Kidney (tissue), 22 donors: ENCODE measurements at places on chromosomes 1 and 21. TPM values are rescaled to one million over a fixed set of nuclear protein-coding genes. Genes with fewer than 3 reads are reported as not detected.
A peak's percentile ranks its signal among the peaks of the same experiment; 100 is the strongest.

GRCh38 chr1:147579532-147579931 is 38.2 kb downstream of the BCL9 start:
- peak overlapping the region; percentile 13 for H3K4me3 ChIP-seq
- no peaks in the 10 kb centered on the region for H3K27me3 ChIP-seq
- peak; percentile 94 for DNase-seq
- no peaks in the 10 kb centered on the region for H3K36me3 ChIP-seq
- H3K4me1 ChIP-seq = peaks cover 6% of the 10 kb centered on the region

GRCh38 chr1:246091477-246091876 is 415.6 kb downstream of the SMYD3 start:
- H3K4me3 ChIP-seq = no peak overlapping the region
- H3K36me3 ChIP-seq = no peaks in the 10 kb centered on the region
- DNase-seq = no peak
- H3K4me1 ChIP-seq = no peaks in the 10 kb centered on the region
- no peaks in the 10 kb centered on the region for H3K27me3 ChIP-seq

GRCh38 chr1:3553166-3553939 is 58.0 kb downstream of the MEGF6 start:
- no peaks in the 10 kb centered on the region for H3K36me3 ChIP-seq
- DNase-seq = peak; percentile 86
- no peaks in the 10 kb centered on the region for H3K27me3 ChIP-seq
- no peak overlapping the region for H3K4me3 ChIP-seq
- no peak overlapping the region for H3K27ac ChIP-seq

- no peak overlapping the region for H3K27ac ChIP-seq
- no peak overlapping the region for H3K4me3 ChIP-seq
- no peaks in the 10 kb centered on the region for H3K36me3 ChIP-seq
These were observed 141.7 kb downstream of the GALNT2 start for GRCh38 chr1:230208619-230209261.

Gene KCNN3
- 5.6 TPM for total RNA-seq

Gene IFI44
- total RNA-seq = 42.3 TPM

Gene ALG6
- 11.2 TPM for total RNA-seq

Gene KRTAP7-1
- not detected for total RNA-seq

Gene AIM2
- 4.6 TPM for total RNA-seq

- H3K27me3 ChIP-seq = no peaks in the 10 kb centered on the region
- no peak for DNase-seq
- H3K4me3 ChIP-seq = no peak overlapping the region
- no peaks in the 10 kb centered on the region for H3K36me3 ChIP-seq
These were observed 67.1 kb downstream of the HIVEP3 start for GRCh38 chr1:41851589-41851988.

Gene FNDC5
- 0.35 TPM for total RNA-seq
